ENCODE measurements at places on chromosomes 16 and 17.

- no peak for DNase-seq
These were observed 37.4 kb downstream of the DHX38 start for GRCh38 chr16:72131036-72131435.

DNA sequence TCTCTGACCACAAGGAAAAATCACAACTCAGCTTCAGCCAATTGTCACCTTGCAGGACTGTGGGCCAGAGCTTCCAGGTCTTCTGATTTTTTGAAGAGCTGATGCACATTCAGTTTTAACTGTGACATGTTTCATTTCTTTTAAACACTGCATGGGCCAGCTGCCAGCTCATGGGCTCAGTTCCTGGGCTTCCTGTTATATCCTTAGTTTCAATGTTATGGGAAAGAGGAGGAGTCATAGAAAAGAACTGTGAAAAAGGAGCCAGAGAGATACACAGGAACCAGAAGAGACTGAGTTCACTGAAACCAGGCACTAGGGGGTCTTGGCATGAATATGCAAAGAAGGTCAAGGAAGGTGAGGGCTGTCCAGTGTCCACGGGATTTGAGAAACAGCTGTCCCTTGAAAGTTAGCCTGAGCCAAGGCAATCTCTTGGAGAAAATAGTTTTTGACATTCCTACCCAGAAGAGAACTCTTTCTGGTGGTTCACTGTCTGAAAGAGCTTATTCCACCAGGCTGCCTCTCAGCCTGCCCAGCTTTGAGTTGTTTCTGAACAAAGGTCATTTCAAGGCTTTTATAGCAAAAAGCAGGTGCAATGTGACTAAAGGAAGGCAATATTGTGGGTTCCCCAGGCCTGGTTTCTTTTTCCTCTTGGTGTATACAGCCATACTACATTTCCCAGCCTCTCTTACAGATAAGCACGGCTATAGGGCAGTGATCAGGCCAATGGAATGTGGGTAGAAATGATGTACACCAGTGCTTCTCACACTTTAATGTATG, 10.5 kb downstream of the PDILT start:
- no peak for DNase-seq

DNA sequence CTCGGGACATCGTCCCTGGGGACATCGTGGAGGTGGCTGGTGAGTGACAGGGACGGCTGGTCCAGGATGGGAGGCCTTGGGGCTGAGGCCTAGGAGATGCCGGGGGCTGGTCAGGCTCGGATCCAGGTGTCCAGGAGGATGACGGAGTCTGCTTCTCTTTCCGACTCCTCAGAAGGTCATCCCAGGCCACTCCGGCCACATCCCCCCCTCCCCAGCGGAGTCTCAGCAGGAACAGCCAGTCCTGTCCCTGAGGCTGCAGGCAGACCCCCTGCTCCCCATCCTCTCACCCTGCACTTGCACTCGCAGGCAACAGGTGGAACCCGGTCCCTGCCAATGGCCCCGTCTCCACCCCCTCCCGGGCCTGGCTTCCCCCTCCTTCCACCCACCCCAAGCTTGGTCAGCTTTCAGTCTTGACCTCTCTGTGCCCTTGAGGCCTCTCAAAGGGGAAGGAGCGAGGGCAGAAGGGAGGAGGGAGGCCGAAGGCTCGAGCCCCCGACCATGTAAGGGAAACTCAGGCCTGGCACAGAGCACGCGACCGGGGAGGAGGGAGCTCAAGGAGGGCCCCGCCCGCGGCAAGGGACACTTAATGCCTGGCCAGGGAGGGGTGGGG, 4.4 kb downstream of the ATP2A1 start:
- no peak for DNase-seq

DNA sequence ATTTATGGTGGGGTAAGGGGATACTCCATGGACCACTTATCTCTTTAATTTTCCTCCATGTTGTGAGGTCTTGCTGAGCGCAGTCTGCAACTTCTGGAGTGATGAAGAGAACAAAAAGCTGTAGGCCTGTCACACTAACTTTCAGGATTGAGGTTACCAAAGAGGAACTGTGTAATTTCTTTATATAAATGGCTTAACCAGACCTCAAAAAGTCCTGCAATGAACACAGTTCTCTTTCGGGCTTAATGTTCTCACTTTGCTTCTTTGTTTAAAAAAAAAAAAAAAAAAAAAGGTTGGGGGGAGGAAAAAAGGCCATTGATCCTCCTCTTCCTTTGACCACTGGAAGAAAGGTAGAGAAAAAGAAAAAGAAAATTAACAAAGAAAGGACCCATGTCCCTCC, 86.8 kb upstream of the SOX9 start:
- no peak for DNase-seq

- DNase-seq, result no peak
These were observed 14.9 kb upstream of the C16orf54 start for GRCh38 chr16:29760567-29761279.

DNA sequence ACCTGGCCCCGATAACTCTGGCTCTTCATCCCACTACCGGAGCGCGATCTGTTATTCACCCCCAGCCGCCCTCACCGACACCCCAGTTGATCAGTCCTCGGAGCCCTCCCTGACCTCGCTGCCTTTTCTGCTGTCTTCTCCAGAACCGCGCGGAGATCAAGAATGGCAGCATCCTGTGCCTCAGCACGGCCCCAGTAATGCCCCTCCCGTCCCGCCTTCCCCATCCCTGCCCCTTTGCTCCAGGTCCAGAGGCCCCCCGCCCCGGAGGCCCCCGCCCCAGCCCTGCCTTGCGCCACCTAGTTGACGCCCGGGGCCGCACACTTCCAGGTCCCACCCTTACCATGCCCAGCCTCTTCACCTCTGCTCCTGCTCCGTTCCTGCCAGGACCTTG, 872 bp downstream of the ELMO3 start:
- DNase-seq, result no peak

DNA sequence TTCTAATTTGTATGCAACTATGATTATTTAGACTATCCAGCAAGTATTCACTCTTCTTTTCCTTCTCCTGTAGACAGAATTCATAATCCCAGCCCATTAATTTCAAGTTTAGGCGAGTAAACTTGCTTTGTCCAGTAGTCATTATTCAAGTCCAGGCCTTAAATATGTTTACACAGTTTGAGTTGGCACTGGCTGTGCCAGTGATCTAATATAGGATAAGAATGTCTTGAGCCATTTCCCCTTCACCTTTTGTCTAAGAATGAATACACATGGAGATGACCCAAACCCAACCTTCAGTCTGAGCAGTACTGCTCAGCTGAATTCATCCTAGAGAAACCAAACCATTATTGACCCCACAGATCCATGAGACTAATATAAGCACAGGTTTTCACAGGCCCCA, 930.4 kb upstream of the CDH8 start:
- DNase-seq, result no peak

DNA sequence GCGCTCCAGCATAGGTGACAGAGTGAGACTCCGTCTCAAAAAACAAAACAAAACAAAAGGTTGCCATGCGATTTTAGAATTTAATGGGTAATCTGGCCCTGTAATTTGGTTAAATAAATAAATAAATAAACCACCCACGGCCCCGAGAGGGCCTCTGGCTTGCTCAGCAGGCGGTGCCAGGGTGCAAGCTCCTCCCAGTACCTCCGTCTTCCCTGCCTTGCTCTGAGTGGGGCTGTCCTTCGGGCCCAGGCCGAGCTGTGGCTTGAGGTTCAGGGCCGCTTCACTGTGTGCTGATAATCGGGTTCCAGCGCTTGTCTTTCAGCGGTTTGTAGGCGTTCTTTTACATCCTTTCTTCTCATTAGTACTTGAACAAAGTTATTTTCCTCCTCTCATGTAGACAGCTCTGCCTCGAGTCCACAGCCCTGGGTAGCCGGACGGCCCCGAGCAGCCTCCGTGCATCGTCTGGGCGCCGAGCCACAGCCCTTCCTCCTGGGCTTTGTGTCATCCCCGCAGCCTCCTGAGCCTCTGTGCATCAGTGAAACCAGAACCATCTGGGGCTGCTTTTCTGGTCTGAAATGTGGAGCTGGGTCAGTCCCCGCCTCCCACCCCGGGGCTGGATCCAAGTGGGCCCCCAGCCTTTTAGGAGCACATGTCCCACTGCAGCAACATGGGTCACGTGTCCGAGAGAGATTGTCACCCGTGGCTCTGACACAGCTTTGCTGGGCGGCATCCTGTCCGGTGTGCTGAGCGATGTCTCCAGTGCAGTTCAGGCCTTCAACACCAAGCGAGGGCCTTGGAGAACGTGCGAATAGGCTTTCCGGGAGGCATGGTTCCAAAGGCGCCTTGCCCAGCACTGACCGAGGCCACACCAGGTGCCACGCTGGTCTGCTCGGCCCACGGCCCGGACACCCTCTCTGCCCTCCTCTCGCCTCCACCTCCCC, 157.4 kb upstream of the CHMP6 start:
- DNase-seq, result no peak

DNA sequence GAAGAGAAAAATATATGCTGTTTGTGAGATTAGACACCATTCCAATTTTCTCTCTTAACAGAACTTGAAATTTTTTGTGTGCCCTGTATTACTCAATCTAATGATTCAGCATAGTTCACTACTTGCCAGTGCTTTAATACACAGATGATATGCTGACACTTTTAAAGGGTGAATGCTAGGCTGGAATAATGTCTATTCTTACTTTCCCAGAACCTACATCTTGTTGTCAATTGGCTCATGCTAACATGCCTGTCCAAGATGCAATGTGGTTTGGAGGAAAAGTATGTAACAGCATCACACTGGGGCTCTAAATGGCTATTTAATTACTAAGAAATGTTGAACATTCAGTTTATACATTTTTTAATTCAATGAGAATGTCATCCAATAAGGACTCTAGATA, 7.6 kb upstream of the MAP2K6 start:
- no peak for DNase-seq

- no peak for DNase-seq
These were observed 2.4 kb downstream of the EVI2A start for GRCh38 chr17:31318851-31319661.

DNA sequence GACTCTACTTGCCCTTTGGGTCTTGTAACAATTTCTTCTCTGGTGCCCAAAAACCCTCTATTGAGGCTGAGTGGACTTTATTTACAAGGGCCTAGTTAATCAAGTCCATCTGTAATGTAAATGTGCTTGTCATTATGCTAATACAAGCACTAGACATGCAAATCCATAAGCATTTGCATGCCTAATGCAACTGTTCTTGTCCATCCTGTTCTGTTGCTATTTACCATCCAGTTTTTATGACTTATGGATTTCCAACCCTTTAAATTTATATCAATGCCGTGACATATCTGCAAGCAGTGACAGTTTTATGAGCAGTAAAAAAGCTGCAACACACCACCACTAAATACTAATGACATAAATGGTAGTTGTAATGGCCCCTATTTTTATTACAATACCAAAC, 33.4 kb downstream of the CBLN1 start:
- no peak for DNase-seq

DNA sequence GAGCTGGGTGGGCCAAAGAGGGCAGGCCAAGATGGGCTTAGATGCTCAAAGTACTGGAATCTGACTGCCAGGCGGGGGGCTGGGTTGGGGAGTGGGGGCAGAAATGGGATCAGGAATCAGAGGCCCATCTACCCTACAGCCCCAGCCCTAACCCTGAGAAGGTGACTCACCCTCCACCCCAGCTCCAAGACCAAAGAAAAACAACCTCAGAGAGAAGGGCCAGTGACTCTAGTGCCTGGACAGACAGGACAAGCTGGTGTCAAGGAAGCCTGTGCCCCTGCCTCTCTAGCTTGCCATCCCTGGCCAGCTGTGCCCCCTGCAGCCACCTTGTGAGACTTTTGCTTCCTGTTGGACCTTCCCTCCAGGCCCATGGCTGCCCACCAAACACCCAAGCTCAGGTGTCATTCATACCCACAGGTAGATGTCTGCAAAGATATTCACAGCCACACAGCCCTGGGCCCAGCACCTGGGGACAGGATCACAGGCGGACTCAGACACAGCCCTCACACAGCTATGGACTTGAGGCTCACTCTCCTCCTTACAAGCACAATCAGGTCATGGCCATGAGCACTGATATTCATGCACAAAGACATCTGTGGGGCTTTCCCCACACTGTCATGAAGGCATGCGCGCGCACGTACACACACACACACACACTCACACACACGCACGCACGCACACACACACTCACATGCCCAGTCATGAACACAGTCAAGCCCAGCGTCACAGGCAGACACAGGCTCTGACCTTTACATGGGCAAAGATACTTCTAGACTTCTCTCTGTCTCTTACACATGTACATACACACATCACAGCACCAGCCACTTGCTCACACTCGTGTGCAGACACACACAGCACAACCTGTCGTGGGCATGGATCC, 2.8 kb downstream of the WNT3 start:
- no peak for DNase-seq

- peak; percentile 23 for DNase-seq
These were observed 81.1 kb downstream of the ANKRD11 start for GRCh38 chr16:89409161-89409711.

DNA sequence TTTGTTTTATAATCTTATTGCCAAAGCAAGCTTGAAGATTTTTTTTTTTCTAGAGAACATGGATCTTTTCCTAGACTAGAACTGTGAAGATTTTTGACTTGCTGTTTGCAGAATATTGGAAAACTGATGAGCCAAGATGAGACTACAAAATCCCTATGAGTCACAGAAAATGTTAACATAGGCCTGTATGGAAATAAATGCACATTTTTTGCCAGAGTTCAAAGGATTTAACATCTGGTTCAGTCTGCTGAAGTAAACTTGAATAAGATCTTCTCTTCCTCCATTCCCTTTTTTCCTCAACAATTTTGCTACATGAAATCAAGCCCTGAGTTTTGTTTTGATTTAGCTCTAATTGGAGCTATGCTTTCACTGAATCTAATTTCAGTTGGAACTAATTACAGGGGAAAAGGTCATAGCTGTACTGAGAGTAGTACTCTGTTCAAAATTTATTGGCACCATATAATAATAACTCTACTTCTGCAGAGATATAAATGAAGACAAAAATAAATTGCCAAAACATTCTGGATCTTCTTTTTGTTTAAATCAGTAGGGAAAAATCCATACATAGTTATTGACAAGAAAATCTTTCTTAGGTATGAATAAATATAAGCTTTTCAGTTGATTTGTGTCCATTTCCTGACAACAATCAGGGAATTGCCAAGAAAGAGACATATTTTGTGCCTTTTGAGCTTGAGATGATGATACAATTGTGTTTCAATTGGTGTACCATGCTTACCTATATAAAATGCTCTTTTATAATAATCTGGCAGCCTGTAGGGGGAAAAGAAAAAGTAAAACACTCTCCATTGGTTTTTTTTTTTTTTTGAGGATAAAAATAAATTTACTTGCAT, 387.5 kb upstream of the GOT2 start:
- DNase-seq, result no peak

GRCh38 chr16:65314627-65315008, 192.8 kb upstream of the CDH11 start:
- DNase-seq, result no peak

DNA sequence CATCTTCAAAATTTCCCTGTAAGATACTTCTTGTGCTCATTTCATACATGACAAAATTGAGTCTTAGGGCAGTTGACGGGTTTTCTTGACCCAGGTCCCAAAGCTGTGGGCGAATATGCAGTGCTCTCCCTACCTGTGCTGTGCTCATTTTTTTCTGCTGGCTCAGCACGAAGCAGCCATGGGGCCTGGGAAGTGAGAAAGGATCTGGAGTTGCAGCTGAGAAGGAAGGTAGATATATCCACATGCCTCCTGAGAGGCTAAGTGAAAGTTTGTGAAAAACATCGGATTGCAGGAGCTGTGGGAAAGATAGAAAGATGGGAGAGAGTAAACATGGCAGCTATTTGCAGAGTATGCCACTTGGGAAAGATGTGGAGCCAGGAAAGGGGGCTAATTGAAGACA, 42.9 kb upstream of the MON1B start:
- no peak for DNase-seq

- DNase-seq, result no peak
These were observed 11.9 kb upstream of the RBFOX3 start for GRCh38 chr17:79622776-79623175.
